ENCODE measurements at places on chromosomes 3 and 15. TPM values are rescaled to one million over a fixed set of nuclear protein-coding genes. Genes with fewer than 3 reads are reported as not detected.

DNA sequence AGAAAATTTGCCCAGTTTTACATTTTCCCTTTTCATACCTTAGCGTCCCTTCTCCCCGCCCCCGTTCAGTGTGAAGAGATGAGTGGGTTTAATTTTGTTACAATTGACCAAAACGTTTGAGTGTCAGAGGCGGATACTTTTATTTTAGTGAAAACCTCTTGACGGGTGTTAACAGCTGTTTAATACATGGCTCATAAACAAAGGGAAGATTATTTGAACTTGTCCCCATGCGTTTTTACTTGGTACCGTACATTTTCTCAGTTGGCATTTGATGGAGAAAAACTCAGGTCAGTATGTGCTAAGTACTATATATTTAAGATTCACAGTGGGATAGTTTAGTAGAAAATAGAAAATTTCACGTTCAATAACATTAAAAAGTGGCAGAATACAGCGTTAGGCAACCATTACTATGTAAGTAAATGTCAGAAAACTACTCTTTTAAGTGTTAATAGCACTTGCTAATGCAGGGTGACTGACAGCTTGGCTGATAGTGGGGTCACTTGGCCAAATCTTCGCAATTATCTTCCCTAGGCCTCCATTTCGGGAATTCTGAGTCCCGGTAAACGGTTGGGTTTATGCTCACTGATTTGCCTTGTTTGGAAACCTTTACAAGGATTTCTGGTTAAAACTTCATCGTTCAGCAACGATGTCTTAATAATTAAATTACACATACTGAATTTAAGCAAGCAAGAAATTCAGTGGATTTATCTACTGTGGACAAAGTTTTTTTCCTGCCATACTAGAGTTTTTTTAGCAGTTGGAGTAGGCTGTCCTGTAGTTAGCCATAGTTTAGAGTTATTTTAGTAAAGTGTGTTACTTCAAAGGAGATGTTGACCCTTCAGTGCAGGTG, 4.8 kb downstream of the CHD2 start:
- no peak for DNase-seq

- no peak for DNase-seq
These were observed 33.4 kb downstream of the MAGEF1 start for GRCh38 chr3:184678317-184679055.

DNA sequence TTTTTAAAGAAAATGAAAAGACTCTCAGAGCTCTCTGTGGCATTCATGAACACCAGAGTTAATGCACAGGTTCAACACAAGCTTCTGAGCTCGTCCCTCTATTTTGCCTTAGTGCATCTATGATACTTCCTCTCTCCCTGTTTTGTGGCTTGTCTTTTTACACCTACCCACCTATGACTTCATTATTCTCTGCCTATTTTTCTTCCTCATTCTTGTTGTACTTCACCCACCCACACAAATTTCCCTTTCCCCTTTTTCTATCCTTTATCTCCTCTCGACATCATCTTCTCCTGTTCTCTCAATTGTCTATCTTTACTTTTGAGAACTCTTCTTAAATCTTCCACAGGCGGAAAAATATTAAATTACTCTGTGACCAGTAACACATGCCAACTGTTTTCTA, 48.6 kb downstream of the OR5H15 start:
- DNase-seq, result no peak

DNA sequence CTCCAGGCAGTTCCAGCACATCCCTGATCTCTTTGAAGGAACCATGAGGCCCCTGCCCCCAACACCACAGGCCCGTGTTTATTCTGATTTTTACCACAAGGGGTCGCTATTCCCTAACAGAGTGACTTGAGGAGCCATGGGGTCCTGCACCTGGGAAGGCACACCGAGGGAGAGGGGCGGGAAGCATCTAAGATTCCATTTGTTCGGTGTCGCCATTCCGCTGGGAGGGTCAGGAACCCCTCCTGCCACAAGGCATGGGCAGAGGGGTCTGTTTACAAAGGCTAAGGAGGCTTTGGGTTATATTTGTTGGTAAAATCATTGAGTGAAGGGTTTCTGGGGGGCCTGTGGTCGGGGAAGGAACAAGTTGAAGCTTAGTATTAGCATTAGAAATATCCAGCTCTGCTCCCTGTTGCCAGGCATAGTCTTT, 77.1 kb downstream of the WDR76 start:
- peak; percentile 64 for DNase-seq

DNA sequence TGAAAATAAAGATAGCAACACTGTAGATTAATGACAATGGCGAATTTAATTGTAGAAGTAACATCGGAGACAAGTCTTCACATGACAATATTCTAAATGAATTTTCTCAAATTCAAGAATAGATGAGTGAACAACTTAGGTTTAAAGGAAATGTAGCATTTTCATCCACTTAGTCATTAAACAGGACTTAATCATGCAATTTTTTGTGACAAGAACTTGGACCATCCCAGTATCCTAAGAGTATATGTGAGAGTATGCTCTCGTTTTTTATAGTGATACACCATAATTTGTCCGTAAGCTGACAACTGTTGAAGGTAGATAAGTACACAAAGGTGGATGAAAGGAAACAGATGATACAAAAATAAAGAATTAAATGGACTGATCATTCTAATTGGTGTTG, 81.5 kb downstream of the DLG1 start:
- DNase-seq, result no peak

GRCh38 chr3:62624185-62624584, 250.8 kb upstream of the FEZF2 start:
- no peak for DNase-seq

DNA sequence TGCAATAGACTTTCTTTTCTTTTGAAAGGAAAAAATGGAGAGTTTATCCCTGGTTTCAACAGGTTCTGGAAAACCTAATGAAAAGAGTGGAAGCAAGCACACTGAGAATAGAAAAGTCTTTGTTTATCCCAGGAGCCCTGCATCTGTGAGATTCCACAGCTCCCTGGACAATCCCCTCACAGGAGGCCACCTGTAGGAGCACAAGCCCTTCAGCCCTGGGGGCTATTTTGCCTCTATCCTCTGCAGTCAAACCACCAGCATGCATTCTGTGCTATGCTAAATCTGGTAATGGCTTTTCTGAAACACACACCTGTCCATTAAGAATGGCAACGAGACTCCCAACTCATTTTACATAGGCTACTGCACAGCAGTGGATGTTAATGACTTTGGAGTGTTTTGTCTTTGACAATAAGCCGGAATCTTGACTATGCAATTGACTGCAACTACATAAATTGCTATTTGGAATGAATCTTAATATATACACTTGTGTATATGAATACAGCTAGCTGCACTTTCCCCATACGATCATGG, 369.4 kb downstream of the NR2F2 start:
- DNase-seq, result no peak

DNA sequence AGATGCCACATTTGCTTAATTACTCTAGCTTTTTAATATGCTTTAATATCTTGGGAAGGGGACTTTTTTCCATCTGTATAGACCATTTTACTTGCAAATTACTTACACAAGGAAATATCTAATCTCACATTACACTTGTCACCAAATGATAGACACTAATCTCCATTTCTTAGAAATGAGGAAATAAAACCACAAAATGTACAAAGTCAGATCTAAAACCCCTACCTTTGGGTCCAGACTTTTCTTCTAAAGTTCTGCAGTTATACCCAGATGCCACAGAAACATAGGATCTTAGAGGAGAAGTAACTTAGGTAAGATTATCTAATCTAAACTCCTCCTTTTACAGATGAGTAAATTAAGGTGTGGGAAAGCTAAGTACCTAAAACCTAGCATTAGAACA, 44.3 kb downstream of the CD200R1L start:
- DNase-seq, result no peak

GRCh38 chr3:167718582-167718981, 16.1 kb downstream of the PDCD10 start:
- DNase-seq, result no peak

DNA sequence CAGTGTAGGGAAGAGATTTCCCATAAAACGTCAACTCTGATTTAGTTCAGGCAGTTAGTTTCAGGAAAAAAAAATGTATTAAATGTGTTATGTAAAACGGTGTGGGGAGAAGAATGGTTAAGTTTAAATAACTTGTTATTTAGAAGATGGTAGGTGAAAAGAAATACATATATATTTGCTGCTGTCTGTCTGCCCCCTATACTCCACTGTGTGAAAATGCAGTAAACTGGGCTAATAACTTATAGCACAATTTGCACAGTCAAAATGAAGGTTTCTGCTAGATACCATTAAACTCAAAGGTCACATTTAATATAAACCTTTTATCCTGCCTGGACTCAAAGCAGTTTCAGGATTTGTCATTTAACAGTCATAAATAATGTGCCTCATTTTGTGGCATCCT, 515.0 kb downstream of the FGF12 start:
- no peak for DNase-seq

DNA sequence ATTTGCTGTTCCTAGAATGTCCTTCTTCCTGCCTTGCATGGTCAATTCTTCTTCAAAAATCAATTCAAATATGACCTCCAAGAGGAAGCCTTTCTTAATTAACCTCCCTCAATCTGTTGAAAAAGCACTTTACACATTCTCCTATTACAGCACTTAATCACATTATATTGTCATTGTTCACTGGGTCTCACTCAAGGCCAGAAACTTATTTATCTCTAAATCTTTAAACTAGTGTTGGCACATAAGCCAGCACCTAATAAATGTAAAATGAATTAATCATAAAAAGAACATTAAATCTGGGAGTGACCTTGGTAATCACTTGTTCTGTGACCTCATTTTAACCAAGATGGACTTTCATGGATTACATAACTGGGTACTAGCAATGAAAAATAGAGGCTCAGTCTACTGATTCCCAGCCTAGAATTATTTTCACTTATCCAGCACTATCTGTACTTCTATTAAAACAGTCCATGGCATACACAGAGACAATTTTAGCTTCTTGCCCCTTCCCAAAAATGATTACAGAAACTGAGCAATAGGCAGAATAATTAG, 22.1 kb downstream of the MSL2 start:
- DNase-seq, result no peak

GRCh38 chr3:16361087-16361486, 96.1 kb downstream of the OXNAD1 start:
- no peak for DNase-seq

DNA sequence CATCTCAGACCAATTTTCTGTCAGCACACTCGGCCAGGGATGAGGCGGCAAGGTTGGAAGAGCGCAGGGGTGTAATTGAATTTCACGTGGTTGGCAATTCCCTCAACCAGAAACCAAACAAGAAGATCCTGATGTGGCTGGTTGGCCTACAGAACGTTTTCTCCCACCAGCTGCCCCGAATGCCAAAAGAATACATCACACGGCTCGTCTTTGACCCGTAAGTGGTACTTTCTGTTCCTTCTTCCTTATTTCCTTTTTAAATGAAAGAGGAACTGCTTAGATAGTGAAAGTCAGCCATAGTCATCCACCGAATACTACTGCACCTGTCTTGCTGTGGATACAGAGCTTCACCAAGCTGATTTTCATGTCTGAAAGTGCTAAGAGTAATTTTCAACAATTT, 60.1 kb downstream of the SGO1 start:
- no peak for DNase-seq

GRCh38 chr15:53808058-53808706, 48.7 kb upstream of the WDR72 start:
- no peak for DNase-seq

DNA sequence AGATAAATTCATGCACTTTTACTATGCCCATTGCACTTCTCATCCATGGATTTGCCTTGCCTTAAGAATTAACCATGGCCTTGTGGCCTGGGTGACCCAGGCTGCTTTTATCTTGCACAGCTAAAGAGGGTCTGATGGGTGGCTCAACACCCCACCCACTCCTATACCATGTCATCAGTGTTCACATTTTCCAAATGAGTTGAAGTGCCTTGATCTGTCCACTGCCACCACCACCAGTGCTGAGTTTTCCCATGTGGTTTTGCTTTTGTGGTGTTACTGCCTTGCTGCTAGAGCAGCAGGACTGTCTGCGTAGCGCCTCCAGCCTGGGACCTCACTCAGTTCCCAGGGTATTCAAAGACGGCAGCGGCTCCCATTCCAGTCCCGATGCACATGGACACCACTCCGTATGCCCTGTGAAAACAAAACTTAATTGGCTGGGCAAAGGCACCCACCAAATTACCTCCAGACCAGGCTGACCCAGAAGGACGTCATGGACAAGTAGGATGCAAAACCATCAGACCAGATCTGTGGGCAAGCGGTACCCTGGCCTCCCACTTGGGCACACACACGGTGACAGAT, 14.1 kb downstream of the ACAA1 start:
- DNase-seq, result no peak

GRCh38 chr3:188539631-188540194, 385.8 kb downstream of the LPP start:
- no peak for DNase-seq

DNA sequence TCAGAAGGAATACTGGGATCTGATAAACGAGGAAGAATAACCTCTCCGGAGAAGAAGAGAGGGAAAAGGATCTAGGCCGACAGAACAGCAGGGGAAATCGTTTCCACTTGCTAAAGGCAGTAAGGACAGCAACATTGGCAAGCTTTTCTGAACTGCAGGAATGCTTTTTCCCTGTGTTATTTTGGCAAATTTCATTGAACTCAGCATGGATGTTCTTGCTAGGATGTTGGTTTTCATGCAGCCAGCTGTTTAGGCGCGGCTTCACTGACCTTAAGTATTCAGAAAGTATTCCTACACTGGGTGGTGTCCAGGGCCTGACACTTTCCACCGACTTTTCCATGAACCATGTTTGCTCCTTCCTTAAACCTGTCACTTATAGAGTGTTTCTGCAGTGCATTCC, 489.7 kb downstream of the CNTN3 start:
- no peak for DNase-seq

- DNase-seq, result no peak
These were observed 10.3 kb downstream of the RMDN3 start for GRCh38 chr15:40744815-40745152.

- DNase-seq, result no peak
These were observed 95.8 kb downstream of the SEC22A start for GRCh38 chr3:123297627-123297899.

DNA sequence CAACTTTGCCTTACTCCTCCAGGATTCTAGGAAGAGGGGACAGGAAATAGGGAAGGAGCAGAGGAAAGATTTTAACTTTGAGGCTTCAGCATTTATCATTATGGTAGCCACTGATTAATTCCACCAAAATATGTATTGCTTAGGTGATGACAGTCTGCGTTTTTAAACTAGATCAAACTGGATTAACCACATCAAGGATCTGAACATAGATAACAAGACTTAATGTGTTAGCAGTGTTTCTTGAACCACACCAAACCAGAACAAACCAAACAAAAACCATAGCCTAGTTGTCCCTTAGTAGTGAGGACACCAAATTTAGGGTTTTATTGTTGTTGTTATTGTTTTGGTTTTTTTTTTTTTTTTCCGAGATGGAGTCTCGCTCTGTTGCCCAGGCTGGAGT, 113.5 kb upstream of the LMOD3 start:
- DNase-seq, result no peak

SPINK8 gene
- total RNA-seq, result not detected

SERPINI2 gene
- total RNA-seq, result not detected

ROPN1 gene
- total RNA-seq, result not detected

FOXB1 gene
- not detected for total RNA-seq

SCAMP5 gene
- 10.7 TPM for total RNA-seq

TM4SF18 gene
- total RNA-seq, result not detected

PLIN1 gene
- total RNA-seq, result 0.37 TPM

TUSC7 gene
- not detected for total RNA-seq

THSD4 gene
- 29.6 TPM for total RNA-seq

CLDN1 gene
- total RNA-seq, result 204 TPM
